ENCODE measurements at places on chromosomes 3 and 15.

DNA sequence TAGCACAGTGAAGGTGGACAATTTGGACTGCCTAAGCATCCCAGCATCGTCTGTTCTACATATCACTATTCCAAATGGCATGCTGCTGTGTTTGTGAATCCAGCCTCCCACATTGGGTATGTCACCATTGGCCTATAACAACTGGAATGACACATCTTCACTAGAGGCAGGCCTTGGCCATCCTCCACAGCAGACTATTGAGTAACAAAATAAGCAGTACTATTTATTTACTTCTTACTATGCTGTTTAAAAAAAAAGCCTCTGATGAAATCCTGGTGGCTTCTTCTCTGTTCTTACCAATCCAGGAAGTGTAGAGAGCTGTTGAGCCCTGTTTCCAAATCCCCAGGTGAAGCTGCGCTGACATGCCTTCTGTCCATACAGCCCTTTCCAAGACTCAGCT is 30.6 kb upstream of the CERS3 start:
- DNase-seq: no peak

DNA sequence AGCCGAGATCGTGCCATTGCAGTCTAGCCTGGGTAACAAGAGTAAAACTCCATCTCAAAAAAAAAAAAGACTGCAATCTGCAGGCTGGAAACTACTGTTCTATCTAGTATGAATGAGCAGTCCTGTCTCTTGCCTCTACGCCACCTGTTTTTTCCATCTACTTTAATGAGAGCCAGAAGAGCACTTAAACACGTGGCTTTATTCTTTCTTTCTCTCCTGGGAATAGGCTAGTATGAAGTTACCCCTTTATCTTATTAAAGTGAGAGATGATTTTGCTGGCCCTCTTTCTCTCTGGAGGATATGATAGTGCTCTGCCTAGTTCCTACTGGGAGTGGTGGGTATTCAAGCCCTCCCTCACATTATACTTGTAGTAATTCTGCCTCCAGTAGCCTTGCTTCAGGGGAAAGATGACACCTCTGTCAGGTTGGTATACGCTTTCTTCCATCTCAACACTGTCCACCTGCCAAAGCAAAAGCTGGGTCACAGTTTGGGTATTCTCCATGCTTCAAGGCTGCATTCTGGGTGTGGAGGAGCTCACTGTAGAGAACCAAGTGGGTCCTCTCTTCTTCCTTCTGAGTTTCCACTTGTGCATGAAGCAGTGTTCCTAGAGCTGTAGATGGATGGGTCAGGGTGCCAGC is 17.8 kb downstream of the MAPKBP1 start:
- DNase-seq: no peak

GRCh38 chr15:88382482-88382983 is 84.7 kb downstream of the MRPL46 start:
- DNase-seq: no peak

- peak; percentile 15 for DNase-seq
These were observed 188.4 kb upstream of the THRB start for GRCh38 chr3:24683090-24683489.

DNA sequence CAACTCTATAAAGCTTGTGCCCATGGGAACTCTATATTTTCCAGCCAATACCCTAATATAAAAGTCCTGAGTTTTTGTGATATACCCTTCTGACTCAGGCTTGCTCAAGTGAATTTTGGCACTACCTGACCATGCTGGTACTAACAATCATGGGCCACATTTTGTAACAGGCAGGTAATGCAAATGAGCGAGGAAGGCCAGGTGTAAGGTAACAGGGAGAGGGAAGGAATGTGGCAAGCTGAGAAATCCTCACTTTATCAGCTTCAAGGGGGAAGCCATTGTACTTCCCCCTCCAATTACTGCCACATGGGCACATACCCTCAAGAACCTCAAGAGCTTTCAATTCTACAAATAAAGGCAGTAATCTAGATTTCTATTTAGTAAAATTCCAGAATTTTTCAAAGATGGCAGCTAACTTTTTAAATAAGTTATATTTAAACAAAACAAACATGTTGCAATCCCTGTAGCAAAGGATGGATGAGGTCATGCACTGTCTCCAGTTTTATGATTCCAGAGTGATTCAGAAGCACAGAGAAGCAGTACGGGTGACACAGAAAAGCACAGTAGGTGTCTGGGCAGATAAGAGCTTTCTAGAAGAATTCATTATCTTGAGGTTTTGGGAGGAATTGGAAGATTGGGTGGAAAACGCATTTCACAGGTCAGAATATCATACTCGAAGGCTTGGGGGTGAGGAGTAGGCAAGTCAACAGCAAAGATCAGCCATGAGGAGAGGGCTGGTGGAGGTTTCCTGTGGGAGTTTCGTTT is 87.6 kb downstream of the FOXP1 start:
- DNase-seq: no peak

DNA sequence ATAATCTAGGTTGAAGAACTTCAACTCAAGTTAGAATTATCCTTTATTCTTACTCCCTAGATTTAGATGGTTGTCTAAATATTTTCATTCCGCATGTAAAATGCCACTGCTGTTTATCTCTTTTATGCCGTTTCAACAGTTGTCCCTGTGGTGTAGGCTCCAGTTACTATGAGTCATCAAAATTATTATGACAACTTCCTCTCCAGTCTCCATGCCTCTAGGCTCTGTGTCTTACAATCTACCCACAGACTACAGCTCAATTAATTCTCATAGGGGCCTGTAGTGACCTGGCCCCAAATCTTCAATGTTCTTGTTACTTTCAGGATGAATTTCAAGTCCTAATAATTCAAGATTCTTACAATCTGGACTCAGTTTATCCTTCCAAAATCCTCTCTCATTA is 105.8 kb upstream of the UNC13C start:
- DNase-seq: no peak

Data from Caco-2 (cell line).